Stimulated activated CD8-positive, alpha-beta memory T cell treated with anti-CD3 and anti-CD28 coated beads, Interleukin-15, amount 100 ng/mL, for 1 hour (primary cell): ENCODE measurements at places on chromosomes 16 and 17.

- DNase-seq: no peak
Measured at GRCh38 chr16:85948138-85948509, 49.2 kb downstream of the IRF8 start.

DNA sequence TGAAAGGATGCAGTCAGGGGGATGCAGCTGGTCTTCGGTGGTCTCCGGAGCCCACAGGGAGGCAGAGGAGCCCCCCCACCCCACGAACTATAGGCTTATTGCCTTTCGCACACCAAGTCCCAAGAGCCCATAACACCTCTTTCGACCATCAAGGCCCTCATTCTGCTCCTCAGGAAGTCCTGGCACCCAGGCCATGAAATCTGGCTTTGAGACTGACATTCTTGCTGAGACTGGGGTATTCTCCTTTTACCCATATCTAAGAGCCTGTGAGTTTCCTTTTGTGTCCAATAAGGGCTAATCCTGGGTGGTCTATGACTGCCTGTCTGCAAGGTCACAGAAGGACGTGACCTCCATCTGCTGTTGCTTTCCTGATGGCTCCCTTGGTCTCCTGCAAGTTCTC is 6.4 kb upstream of the ARL4D start:
- DNase-seq: no peak

GRCh38 chr16:49884033-49885015 is 28.4 kb upstream of the ZNF423 start:
- no peak for DNase-seq

- no peak for DNase-seq
Measured at GRCh38 chr16:23495671-23496070, 14.6 kb downstream of the GGA2 start.

GRCh38 chr17:19730843-19731242 is 14.5 kb upstream of the SLC47A2 start:
- DNase-seq: no peak

- no peak for DNase-seq
Measured at GRCh38 chr16:15798671-15799070, 58.2 kb downstream of the MYH11 start.

- DNase-seq: peak; percentile 75
Measured at GRCh38 chr16:4957720-4958509, at the start of gene SEC14L5. Gene SEC14L5, plus strand, starts transcription at chr16:4958330. Its CDS starts 994 bp downstream, at chr16:4959324.

DNA sequence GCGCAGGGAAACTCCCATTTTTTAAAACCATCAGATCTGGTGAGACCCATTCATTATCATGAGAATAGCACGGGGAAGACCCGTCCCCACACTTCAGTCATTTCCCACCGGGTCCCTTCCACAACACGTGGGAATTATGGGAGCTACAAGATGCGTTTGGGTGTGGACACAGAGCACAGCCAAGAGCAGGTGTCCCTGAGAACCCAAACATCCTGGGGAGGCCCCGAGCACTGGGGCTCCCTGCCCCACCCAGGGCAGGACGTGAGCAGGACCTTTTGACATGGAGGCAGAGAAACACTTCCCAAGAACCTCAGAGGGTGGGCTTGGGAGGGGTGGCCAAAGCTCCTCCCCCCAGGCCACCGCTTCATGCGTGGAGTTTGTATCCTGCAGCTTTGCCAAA is 89.9 kb upstream of the DNAH17 start:
- DNase-seq: no peak

GRCh38 chr16:85613604-85614337 is 649 bp downstream of the GSE1 start:
- DNase-seq: no peak

- DNase-seq: no peak
Measured at GRCh38 chr16:86653285-86654006, 75.1 kb downstream of the FOXL1 start.

- no peak for DNase-seq
Measured at GRCh38 chr17:81203136-81203535, 19.6 kb downstream of the CEP131 start.

DNA sequence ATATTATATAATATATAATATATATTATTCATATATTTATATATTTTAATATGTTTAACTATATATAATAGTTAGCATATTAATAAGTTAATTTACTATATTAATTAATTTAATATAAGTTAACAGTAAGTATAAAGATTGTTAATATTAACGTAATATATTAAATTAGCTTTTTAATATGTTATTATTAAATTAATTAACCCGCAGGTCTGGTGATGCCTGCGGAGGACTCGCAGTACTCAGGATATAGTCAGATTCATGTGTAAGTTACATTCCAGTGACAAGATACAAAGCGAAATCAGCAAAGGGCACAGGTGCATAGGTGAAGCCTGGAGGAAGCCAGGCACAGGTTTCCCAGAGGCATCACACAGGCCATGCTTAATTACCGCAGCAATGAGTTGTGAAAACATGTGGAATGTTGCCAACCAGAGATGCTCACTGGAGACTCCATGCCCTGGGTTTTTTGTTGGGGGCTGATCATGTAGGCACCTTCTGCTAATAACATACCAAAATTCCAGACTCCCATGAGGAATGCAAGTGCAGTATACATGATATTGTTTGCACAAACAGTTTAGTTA is 130.4 kb upstream of the MPHOSPH6 start:
- DNase-seq: no peak

- DNase-seq: no peak
Measured at GRCh38 chr17:77328823-77329740, 188.3 kb downstream of the SEC14L1 start.

DNA sequence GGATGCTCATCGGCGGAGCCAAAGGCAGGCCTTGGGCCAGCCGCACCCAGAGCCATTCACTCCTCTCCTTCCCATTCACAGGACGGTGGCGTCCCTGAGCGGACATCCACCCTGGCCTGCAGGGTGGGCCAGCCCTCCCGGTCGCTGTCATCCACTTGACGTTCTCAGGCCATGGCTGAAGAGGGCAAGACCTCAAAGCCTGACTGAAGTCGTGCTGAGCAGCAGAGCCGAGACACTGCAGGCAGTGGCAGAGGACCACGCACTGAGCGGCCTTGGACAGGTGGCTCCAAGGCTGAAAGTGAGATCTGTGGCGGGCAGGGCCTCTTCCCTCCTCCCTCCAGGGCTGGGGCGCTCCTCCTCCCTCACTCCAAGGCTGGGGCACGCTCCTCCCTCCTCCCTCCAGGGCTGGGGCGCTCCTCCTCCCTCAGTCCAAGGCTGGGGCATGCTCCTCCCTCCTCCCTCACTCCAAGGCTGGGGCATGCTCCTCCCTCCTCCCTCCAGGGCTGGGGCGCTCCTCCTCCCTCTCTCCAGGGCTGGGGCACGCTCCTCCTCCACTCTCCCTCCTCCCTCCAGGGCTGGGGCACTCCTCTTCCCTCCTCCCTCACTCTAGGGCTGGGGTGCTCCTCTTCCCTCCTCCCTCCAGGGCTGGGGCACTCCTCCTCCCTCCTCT is 24.1 kb downstream of the GNPTG start:
- DNase-seq: no peak

- no peak for DNase-seq
Measured at GRCh38 chr16:27253526-27253930, 15.0 kb downstream of the NSMCE1 start.

DNA sequence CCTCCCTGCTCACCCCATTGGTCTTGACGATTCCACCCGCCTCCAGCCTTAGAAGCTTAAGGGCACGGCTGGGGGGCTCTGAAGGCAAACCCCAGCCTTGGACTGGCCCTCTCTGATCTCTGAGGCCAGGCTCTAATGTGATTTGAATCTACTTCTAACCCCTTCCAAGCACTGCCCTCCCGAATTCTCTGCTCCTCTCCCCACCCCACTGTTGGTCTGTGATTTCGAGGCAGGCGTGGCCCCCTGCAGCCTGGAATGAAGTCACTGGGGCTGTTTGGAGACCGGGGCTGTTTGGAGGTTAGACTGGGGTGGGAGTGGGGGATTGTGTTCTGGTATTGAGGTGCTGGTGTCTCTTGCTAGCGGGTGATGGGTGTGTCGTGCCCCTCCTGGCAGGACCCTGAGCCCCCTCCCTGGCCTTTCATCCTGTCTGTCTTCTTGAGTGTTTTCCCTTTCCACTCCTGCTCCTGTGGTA is 2.2 kb downstream of the GRB7 start:
- DNase-seq: no peak

DNA sequence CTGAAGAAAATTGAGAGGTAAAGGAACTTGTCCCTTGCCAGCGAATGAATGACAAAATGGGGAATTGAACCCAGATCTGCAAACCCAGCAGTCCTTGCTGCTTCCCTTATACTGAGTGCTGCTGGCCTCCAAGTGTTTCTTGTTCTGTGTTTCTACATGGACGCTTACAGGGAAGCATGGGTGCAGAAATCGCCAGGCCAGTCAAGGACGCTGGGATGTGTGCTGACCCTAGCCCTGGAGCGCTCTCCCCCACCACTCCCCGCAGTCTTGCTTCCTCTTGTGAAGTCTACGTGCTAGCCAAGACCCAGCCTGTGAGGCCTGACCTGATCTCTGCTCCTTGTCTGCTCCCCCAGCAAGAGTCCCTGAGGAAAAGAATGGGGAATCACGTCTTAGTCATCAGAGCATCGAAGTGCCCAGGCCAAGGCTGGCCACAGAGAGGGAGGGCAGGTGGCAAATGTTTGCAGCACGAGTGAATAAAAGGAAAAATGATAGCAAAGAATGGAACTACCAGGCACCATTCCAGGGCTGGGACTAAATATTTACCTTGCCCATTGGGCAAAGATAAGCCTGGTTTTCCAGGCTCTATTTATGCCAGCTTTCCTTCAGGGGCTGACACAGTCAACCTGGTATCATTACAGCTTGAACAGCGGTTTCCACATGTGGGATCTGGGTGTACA is 17.4 kb downstream of the CA4 start:
- no peak for DNase-seq

DNA sequence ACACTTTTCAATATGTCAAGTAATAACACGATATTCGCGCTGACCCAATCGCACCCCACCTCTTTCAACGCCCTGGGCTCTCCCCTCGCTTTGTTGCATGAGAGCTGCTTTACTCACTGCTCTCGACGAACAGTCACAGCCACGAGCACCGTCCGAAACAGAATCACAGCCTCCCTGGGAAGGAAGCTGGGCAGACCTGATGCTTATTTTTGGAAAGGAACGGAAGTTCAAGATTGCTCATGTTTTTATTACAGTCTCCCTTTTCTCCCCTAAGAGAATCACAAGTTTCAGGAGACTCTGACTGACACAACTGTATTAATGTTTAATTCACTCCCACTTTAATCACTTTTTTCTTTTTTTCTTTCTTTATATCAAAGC is 67.8 kb downstream of the ANKRD11 start:
- DNase-seq: no peak

GRCh38 chr16:1846416-1846815 is 19.4 kb downstream of the FAHD1 start:
- DNase-seq: no peak

GRCh38 chr16:30437511-30438046 is 7.7 kb upstream of the DCTPP1 start:
- no peak for DNase-seq

DNA sequence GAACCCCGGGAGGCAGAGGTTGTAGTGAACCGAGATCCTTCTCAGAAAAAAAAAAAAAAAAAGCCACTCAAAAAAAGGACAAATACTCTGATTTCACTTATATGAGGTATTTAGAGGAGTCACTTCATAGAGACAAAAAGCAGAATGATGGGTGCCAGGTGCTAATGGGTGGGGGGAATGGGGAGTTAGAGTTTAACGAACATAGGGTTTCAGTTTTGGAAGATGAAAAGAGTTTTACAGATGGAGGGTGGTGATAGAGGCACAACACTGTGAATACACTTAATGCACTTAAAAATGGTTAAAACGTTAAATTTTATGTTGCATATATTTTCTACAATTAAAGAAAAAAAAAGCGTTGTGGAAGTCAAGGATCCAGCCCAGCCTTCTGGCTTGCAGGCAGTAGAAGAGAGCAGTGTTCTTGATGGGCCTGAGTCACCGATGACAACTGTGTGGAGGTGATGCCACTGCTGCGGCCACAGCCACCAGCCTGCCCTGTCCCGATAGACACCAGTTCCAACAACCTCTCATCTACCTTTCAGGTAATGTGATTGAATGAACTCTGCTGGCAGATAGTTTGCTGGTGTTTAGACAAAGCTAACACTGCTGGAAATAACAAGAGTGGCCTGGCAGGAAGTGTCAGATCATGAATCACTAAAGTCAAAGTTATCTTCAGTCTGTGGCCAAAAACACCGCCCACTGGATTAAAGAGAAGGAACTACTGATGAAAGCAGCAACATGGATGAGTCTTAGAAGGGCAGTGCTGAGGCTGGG is 49.9 kb upstream of the COX10 start:
- DNase-seq: no peak

DNA sequence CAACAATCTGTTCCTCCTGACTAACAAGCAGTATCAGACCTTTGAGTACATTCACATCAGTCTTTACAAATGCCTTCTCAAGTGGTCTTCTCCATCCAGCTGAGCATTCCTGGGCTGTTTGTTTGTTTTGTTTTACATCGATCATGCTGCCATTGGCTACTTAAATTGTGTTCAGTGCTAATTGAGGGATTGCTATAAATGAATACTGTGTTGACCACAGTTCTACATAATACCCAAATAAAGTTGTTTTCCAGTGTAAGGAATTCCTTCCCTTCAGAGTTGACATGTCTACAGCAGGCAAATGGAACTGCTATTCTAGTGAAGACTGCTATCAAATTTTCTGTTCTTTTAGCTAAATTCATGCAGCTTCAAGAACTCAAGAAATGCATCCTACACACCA is 3.2 kb downstream of the CDH8 start:
- no peak for DNase-seq

- DNase-seq: no peak
Measured at GRCh38 chr17:59093702-59094231, 12.9 kb downstream of the TRIM37 start.

DNA sequence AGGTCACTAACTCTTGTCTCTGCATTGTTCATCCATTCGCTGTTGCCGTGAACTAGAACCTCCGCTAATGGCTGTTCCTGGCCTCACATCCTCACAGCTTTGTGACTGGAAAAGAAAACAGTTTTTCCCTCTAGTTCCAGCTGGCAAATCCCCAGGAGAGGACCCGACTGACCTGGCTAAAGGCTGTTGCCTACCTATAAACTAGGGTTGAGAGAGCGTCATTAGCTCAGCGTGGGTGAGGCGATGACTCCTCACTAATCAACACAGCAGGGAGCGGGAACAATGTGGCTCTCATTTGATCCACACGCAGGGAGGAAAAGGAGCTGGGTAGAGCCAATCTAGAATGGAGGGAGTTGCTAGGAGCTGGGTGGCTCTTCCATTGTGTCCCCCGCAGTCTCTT is 282.1 kb upstream of the IRX5 start:
- no peak for DNase-seq

DNA sequence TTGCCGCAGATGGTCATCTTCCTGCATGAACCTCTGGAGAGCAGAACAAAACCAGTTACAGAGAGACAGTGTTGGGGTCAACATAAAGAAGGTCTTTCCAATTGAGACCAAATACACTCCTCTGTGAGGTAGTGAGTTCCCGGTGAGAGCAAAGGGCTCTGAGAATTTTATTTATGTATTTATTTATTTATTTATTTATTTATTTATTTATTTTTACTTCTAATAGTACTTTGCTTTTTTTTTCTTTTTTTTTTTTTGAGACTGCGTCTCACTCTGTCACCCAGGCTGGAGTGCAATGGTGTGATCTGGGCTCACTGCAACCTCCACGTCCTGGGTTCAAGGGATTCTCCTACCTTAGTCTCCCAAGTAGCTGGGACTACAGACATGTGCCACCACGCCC is 12.1 kb upstream of the COTL1 start:
- no peak for DNase-seq
